NCI-H69 (cell line): ENCODE measurements at places on chromosomes 3 and 15.

- peak; percentile 81 for DNase-seq
Measured at GRCh38 chr3:126914226-126914625, 68.7 kb upstream of the PLXNA1 start.

GRCh38 chr3:53255775-53256703, at the start of gene TKT:
TSS of gene TKT (minus strand) at chr3:53256022. CDS start at chr3:53255942, 80 bp downstream.
- peak; percentile 90 for DNase-seq

DNA sequence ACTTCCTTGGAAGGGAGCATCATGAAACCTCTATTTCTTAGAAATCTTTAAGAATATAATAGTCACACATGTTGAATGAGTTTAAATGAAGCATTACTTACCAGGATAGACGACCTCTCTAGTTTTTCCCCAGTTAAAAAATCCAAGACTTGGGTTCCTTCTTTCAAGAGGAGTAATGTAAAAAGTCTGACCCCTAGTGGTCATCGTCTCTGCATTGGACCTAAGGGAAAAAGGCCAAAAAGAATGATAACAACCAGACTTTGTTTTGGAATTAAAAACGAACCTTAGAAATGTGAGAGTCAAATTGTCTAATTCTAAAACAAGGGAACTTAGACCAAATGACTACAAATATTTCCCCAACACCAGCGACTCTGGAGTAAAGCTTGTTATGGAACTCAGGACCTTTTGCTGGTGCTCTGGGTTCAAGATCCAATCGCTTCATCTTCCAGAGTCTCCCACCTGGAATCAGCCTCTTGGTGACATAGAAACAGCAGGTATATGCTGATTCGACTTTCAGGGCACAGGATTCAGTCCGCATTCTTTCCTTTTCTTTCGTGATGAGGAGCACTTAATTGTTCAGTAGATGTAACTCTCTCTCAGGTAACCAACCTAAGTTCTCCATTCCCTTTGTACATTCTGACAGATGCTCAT, 214.8 kb upstream of the TPRG1 start:
- DNase-seq: peak; percentile 64

DNA sequence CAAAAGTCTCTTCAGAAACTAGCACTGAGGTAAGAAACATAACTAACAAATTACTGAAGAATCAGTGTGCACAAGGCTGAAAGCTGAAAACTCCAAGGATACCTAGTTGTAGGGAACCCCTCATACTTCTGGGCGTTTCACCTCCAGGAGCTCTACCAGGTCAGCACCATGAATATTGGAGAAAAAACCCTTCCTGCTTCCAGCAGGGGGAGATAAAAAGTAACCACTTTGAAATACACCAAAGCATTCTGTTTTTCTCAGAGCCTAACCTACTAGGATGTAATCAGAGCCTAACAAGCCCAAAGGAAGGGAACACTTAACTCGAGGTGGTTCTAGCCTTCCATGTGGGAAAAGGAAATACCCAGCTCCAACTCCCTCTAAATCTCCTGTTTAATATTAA, 175.8 kb upstream of the MME start:
- DNase-seq: peak; percentile 5

DNA sequence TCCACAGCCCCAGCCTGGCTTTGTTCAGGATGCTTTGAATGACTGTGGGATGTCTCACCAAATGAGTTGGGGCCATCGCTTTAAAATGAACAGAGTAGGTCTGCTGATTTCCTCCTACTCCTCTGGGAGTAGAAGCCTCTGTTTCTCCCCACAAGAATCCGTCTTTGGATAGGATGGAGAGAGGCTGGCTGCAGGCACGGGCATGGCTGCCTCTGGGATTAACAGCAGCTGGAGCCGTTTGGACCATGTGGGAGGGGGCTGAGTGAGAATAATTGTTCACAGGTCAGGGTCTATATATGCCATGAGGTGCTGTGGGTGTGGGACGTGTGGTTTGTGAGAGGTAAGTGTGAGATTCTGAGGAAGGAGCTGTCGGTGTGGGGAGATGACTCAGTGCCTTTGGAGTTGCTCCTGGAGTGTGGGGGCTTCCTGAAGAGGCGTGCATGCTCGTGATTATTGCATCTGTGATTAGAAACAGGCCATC, 48.0 kb upstream of the APEH start:
- no peak for DNase-seq

- DNase-seq: no peak
Measured at GRCh38 chr3:36864180-36865053, 80.4 kb downstream of the TRANK1 start.

DNA sequence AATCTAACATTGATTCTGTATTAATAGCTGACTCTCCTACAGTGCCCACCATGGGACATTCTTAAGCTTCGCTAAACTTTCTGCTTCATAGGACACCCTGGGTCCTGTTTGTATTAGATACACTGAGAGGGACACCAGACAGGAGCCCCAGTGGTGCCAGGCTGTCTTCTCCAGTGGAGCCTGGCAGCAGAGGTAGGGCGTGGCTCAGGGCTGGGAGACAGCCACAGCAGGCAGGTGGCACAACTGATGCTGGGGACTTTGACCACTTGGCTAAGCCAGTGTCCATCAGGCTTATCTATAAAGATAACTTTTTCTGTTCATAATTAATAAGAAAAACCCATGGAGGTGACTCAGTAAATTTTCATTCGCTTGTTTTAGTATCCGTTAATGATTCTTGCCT, 21.8 kb downstream of the NIPA1 start:
- DNase-seq: no peak

GRCh38 chr3:184186184-184186901, at the start of gene ABCF3:
TSS of gene ABCF3 (plus strand) at chr3:184186199. CDS start at chr3:184186208, 9 bp downstream.
- DNase-seq: no peak

- DNase-seq: no peak
Measured at GRCh38 chr3:50612234-50612882, 784 bp upstream of the CISH start.

- peak; percentile 46 for DNase-seq
Measured at GRCh38 chr3:13282986-13283876, 136.9 kb downstream of the NUP210 start.
